Smooth muscle cell of bladder (primary cell): ENCODE measurements at places on chromosomes 2 and 18. TPM values are rescaled to one million over a fixed set of nuclear protein-coding genes. Genes with fewer than 3 reads are reported as not detected.

The CFAP65 gene
- not detected in 2 replicates for total RNA-seq

The KRTCAP3 gene
- total RNA-seq, result 0.18 TPM in 1 of 2 replicates, not detected in the other

The DSG4 gene
- total RNA-seq, result not detected in 2 replicates

The RAPGEF4 gene
- 0.43 and 1.9 TPM in 2 replicates for total RNA-seq

The ASB18 gene
- not detected in 2 replicates for total RNA-seq

The CSRNP3 gene
- total RNA-seq, result 0.57 and 0.74 TPM in 2 replicates

The UGT1A9 gene
- total RNA-seq, result under 0.01 TPM in 1 of 2 replicates, not detected in the other

The TCF7L1 gene
- 1.00 and 1.0 TPM in 2 replicates for total RNA-seq

The TRAK2 gene
- 32.4 and 36.8 TPM in 2 replicates for total RNA-seq

The FBXO15 gene
- 1.0 and 1.1 TPM in 2 replicates for total RNA-seq

The MRPS9 gene
- 29.9 and 30.0 TPM in 2 replicates for total RNA-seq

The ACADL gene
- total RNA-seq, result under 0.01 and 0.37 TPM in 2 replicates

The FAM237A gene
- not detected in 2 replicates for total RNA-seq

The GATA6 gene
- 18.5 and 28.6 TPM in 2 replicates for total RNA-seq

The TUBA3E gene
- not detected in 2 replicates for total RNA-seq

The SULT1C2 gene
- under 0.01 and 0.83 TPM in 2 replicates for total RNA-seq

The NRBP1 gene
- 89.6 and 102 TPM in 2 replicates for total RNA-seq

The FTCDNL1 gene
- total RNA-seq, result 0.92 and 1.00 TPM in 2 replicates

The LGALSL gene
- 3.8 and 5.6 TPM in 2 replicates for total RNA-seq

The APCDD1 gene
- total RNA-seq, result 0.09 and 1.1 TPM in 2 replicates

The CCDC68 gene
- total RNA-seq, result 6.9 and 27.0 TPM in 2 replicates

The CCDC85A gene
- under 0.01 and 0.09 TPM in 2 replicates for total RNA-seq

The SPDYA gene
- 0.71 and 1.4 TPM in 2 replicates for total RNA-seq
